ENCODE measurements at places on chromosomes 2 and 18.

DNA sequence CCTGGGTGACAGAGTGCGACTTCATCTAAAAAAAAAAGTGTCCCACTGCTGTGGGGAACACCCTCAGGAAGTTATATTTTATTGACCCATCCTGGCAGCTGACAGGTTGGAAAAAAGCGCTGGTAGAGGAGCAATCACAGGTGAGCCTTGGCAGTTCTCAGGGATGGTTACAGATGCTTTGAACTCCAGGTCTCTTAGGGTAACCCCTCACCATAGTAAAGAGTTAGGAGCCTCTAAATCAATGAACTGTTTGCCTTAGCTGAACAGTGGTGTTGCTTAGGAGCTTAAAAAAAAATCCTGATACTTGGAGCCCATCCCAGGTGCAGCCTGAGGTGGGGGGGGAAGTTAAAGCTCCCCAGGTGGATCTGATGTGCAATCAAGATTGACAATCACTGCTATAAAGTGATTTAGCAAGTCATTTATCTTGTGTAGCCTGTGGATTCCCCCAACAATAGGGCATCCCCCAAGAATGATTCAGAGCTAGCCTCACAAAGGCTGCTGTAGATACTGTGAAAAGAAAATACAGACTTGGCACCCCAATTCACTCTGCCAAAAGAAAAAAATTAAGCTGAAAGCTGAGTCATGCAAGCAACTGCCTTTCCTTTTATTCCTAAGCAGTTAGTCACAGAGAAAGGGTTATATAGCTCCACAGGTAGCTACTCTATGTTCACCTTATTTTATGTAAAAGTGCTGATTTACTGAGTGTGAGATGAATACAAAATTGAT lies 14.8 kb downstream of the SLC16A14 start:
- no peak for DNase-seq

DNA sequence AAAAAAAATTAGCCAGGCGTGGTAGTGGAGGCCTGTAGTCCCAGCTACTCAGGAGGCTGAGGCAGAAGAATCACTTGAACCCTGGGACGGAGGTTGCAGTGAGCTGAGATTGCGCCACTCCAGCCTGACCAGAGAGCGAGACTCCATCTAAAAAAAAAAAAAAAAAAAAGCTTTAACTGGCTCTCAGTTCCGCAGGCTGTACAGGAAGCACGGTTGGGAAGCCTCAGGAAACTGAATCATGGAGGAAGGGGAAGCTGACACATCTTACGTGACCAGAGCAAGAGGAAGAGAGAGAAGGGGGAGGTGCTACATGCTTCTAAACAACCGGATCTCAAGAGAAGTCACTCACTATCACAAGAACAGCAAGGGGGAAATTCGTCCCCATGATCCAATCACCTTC lies 505.6 kb upstream of the SLC8A1 start:
- no peak for DNase-seq

- no peak for DNase-seq
Measured at GRCh38 chr2:203360833-203361430, 32.7 kb downstream of the ABI2 start.

DNA sequence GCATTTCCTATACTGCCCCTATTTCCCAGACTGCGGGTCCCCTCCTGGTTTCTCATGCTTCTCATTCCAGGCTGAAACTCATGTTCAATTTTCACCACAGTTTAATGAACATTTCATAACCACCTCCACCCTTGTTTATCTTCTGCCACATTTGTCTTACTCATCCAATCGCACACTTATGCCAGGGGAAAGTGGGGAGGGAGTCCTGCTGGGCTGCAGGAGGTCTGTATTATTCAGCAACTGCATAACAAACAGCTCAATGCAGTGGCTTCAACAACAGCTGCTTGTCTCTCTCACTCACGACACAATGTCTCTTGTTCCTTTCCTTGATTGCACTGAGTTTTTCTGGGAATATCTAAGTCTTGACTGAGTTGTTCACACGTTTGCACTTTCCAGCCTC lies 106.0 kb downstream of the ZNF519 start:
- no peak for DNase-seq

- no peak for DNase-seq
Measured at GRCh38 chr2:157395811-157396210, 48.1 kb downstream of the CYTIP start.

DNA sequence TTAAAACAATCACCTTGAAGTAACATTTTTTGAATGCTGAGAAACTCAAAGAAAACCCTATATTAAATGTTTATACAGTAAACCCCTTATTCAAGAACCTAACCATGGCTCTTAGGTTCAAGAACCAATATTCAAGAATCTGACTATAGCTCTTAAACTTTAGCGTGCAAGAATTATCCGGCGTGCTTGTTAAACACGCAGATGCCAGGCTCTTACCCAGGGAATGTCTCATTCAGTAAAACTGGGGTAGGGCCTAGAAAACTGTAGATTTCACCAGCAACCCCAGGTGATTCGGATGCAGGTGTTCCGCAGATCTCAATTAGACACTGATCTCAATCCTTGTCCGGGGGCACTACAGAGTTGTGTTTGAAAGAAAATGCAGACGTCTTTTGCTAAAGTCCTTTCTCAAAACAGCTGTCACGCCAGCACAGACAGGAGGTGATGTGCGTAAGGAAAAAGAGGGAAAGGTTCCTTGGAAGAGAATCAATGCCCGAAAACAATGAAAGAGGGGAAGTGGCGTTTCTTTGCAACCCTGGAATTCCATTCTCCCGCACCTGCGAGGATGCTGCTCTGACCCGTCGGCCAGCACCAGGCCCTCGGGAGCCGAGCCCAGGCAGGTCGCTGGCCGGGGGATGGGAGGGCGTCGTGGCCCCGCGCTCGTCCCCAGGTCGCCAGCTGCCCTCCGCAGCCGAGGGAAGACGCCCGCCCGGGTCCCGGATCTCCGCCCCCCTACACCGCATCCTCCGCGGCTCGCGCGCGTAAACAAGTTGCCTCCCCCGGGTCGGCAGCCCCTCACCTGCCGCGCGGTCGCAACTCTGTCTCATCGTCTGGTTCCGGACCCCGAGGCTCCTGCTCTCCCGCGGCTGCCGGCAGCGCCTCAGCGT lies 851 bp downstream of the EIF2AK3 start:
- peak; percentile 44 for DNase-seq

DNA sequence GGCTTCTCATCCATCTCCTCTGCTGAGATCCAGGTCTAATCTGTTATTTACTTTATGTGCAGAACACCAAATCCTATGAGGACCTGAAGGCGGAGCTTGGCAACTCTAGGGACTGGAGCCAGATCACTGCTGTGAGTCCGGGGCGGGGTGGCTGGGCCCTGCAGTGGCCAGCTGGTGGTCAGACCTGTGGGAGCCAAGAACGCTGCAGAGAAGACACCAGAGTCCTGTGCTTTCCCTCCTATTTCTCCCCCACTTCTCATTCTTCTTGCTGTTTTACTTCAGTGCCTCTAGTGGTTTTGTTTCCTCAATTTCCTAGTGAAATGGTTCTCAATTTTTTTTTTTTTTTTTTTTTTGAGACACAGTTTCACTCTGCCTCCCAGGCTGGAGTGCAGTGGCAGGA lies 19.7 kb downstream of the VIL1 start:
- no peak for DNase-seq

DNA sequence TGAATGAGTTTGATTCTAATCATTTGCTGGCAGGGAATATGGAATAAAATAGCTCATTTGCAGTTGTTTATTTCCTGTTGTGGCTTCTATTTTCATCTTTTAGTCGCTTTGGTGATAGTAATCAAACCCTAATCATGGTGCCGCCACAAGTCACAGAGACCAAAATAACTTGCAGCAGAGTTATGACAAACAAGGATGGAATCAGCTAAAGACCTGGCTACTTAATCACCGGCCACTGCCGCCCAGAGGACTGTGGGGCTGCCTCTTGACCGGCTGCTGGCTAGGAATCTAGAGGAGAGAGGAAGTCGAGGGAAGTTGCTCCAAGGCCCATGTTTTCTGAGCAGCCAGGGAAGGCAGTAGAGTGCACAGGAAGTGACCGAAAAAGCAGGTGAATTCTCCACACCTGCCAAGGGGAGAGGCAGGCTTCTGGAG lies 5.1 kb upstream of the SMAD7 start:
- no peak for DNase-seq

DNA sequence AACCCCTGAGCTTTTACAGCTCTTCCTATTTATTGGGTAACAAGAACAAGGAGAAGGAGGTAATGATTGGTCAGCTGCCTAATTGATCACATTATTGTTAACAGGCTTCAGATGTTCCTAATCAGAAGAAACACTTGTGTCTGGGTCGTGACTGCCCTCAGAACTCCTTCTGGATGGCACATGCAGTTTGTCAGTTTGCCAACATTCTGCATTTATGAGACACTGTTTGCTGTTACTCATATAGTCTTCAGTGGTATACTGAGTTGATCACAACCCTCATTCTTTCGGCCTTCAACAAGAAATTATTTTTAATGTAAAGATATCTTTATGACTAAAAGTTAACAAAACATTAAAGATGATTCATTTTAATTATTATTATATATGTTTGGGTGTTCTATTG lies 95.7 kb upstream of the DOCK10 start:
- no peak for DNase-seq

DNA sequence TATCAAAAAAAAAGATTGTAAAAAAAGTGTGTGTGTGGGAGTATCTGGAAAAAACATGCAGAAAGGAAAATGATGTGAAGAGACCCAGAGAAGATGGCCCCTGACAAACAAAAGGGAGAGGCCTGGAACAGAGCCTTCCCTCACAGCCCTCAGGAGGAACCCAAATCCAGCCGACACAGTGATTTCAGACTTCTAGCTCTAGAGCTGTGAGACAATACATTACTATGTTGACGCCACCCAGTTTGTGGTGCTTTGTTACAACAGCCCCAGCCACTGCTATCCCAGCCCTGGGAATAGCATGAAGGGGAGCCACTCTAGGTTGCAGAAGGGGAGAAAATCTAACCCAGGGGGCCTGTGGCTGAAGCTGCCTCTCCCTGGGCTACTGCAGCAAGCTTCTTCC lies 59.0 kb upstream of the ZBTB7C start:
- no peak for DNase-seq

DNA sequence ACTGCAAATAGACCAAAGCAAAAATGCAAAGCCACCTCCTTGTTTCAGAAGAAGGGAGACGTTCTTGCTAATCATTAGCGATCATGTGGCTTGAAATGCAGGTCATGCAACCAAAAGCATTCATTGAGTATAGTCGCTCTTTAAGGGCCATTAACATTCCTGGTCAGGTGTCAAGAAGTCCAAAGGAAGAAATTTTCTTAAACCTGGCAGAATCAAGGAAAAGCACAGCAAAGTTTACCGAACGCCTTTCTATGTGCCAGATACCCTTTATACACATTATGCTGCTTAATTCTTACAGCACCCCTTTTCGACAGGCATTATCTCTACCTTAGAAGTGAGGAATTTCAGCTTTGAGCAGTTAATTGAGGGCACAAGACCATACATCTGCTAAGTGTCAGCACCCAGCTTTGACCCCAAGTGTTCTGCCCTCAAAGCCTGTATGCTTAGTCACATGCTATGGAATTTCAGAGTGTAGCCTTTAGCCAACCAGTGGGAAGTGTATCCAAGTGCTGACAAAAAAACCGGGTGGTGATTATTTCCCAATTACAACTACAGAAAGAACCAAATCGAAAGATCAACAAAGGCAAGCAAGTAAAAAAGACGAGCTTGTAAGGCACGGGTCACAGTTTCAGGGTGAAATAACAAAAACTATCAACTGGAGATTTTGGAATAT lies 70.8 kb downstream of the EPHA4 start:
- DNase-seq, result no peak

DNA sequence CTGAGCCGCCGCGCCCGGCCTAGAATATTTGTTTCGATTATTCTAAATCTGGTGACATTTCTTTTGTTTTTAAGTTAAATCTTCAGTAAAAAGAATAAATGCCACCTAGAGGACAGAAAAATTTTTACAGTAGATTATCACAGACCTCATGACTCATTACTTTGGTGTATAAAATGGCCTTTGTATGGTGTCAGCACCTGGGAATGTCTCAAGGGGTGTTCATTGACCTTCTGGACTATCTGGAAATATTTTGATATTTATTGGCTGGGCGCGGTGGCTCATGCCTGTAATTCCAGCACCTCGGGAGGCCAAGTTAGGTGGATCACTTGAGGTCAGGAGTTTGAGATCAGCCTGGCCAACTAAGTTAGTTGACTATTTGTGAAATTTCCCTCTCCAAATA lies 30.3 kb upstream of the SLC30A6 start:
- DNase-seq, result no peak

GRCh38 chr2:29528891-29529520 lies 392.4 kb downstream of the ALK start:
- no peak for DNase-seq

DNA sequence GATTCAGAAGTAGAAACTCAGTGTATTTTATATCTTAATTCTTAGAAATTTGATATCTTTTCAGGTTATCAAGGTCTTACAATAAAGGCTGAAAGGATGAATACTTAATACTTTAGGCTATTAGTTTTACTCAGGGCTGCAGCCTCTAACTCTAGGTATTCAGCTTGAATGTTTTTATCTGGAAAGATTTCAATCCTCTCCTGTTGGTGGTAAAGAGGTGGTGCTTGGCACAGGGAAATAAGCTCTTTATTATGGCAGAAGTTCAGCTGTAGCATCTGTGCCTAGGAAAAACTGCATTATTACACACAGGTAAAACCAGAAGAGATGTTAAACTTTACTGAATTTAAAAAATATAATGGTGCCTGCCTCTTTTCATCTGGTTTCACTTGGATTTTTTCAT lies 11.1 kb downstream of the ACVR2A start:
- DNase-seq, result no peak

DNA sequence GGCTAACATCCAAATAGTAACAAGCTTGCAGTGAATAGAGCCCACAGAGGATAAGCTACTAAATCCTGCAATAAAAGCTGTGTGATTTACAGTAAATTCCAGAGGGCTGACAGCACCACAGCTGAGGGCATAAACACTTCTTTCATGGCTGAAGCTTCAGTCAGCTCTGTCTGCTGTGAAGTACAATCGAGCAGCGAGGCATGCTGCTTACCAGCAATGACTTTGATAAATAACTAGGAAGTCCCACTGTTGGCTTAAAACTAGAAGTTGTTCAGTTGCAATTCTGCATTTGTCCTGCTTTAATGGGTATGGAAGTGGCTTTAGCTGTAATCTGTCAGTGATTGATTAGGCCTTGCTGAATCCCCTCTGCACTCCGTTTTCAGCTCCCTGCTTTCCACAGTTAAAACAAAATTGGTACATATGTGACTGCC lies 65.2 kb upstream of the FIGN start:
- DNase-seq, result no peak

GRCh38 chr2:63926815-63927214 lies 85.1 kb downstream of the UGP2 start:
- DNase-seq, result no peak

- DNase-seq, result no peak
Measured at GRCh38 chr18:58174285-58174684, 130.3 kb downstream of the NEDD4L start.

DNA sequence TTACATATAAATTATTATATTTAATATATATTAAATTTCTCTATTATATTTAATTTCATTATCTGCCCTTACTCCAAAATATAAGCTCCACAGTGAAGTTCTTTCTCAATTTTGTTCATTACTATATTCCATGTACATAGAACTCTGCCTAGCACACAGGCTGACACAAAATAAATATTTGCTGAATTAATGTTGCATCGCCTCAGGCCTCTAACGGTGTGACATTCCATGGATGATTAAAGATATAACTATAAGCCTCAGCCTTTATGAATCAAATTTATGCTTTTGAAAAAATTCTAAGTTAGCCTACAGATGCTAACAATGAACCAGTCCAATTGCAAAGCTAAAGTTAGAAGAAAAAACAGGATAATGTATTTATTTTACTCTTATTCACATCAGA lies 1337.2 kb upstream of the NRXN1 start:
- DNase-seq, result no peak

Measured in activated CD4-positive, alpha-beta T cell treated with anti-CD3 and anti-CD28 coated beads for 4 hours (primary cell).